NCI-H1105 (cell line): ENCODE measurements at places on chromosomes 6 and 20.

- DNase-seq: no peak
These were observed 730.4 kb downstream of the KIF16B start for GRCh38 chr20:15842872-15843271.

GRCh38 chr6:168865-169455 lies 123.3 kb upstream of the DUSP22 start:
- peak; percentile 33 for DNase-seq

- peak; percentile 21 for DNase-seq
These were observed 8.9 kb downstream of the VSTM2L start for GRCh38 chr20:37911838-37912281.

GRCh38 chr6:25050356-25050755 lies 114.6 kb upstream of the RIPOR2 start:
- no peak for DNase-seq

- DNase-seq: no peak
These were observed 75.1 kb upstream of the ATXN1 start for GRCh38 chr6:16836144-16836981.

DNA sequence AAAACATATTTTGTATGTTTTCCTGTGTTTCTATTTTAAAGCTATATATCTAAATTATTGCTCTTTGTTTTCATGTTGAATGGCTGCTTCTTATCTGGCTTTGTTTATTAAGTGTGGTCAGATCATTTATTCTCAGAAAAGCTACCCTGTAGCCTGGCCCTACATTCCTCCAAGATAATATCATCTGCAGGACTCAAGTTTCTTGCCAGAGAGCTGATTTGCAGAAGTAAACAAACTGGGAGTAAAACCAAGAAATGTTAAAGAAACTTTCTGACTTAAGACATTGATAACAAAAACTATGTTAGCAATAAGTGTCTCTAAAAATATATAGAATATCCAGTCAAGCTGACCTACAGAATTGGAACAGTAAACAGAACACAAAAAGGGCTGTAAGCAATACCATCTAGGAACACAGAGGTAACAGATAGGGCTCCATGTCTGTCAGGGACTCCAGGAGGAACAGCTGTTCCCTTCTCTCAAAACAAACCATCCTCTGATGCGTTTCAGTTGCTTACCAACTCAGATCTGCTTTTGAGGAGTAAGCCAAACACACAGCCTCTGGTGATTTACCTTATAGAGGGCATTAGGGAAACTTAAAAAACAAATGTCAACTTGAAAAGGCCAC lies 17.5 kb upstream of the CEP85L start:
- no peak for DNase-seq

DNA sequence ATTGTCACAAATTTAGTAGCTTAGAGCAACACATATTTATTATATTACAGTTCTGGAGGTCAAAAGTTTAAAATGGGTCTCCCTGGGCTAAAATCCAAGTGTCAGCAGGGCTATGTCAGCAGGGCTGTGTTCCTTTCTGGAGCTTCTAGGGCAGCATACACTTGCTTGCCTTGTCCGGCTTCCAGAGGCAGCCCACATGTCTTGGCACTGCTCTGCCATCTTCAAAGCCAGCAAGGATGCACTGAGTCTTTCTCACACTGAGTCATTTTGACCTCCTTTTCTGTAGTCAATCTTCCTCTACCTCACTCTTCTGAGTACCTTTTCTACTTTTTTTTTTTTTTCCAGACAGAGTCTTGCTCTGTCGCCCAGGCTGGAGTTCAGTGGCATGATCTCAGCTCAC lies 39.0 kb downstream of the ADGRF4 start:
- DNase-seq: no peak

DNA sequence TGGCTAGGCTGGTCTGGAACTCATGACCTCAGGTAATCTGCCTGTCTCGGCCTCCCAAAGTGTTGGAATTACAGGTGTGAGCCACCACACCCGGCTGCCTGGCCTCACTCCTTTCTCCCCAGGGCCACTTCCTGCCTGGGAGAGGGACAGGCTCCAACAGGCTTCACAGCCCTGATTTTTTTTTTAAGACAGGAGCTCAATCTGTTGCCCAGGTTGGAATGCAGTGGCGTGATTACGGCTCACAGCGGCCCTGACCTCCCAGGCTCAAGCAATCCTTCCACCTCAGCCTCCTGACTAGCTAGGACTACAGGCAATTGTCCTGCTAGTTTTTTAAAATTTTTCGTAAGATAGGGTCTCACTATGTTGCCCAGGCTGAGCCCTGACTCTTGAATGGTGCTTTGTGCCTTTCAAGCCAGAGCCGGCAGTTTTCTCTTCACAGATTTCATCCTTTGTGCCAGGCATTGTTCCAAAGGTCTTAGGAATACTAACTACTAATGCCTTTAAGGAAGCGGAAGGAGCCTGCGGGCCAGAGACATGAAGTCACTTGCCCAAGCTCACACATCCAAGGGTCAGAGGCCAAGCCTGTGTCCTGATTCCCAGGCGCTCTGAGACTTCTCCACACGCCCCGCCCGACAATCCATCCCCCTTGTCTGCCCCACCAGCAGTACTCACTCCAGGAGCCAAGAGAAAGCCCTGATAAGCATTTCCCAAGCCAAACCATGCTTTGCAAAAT lies 19.2 kb downstream of the CAPN11 start:
- DNase-seq: no peak

GRCh38 chr6:39239527-39240154 lies 10.4 kb upstream of the KCNK5 start:
- no peak for DNase-seq

GRCh38 chr20:46833360-46833759 lies 61.3 kb upstream of the EYA2 start:
- DNase-seq: no peak

- no peak for DNase-seq
These were observed 265.8 kb upstream of the TCF21 start for GRCh38 chr6:133623065-133623464.

DNA sequence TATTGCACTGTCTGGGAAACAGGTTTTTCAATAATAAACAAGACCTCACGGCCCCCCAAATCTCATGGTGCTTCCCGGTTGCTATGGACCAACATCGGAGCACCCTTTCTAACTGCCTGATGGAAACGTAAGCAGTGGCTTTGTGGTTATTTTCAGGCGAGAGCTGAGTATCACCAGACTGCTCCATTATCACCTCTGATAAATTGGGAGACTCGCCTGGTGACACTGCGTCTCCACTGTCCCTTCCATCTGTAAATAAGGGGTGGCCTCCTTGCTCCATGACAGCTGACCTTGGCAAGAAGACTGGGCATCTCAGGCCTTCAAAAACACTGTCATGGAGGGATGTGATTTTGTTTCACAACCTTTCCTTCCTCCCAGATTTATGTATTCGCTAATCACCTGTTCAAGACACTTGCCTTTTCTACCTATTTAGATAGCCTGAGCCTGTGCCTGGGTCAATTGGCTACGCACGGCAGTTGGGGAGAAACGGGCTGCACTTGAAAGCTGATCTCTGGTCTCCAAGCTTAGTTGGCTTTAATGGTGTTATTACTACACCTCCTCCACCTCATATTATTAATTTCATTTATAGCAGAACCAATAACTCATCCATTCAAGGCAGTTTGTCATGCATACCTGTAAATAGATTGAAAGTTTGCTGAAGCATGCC lies 17.7 kb upstream of the CDH4 start:
- DNase-seq: peak; percentile 69

GRCh38 chr6:50062051-50062450 lies 12.3 kb upstream of the DEFB112 start:
- no peak for DNase-seq

DNA sequence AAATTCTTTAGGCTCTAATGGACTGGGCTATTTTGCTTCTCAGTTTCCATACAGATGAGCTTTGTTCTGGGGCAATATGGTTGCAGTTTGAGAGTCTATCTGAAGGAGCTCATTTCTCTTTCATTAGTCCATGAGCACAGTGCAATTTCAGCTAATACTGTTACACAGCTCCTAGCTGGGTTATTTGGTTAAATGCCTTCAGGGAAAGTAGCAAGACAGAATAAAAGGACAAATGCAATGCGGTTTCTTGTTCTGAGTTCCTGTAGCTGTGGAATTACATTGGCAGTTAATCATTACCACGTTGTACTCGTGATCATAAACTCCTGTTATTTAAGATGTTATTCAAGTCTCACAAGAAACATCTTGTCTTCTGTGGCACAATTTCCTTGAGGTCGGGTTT lies 127.7 kb downstream of the BFSP1 start:
- no peak for DNase-seq

DNA sequence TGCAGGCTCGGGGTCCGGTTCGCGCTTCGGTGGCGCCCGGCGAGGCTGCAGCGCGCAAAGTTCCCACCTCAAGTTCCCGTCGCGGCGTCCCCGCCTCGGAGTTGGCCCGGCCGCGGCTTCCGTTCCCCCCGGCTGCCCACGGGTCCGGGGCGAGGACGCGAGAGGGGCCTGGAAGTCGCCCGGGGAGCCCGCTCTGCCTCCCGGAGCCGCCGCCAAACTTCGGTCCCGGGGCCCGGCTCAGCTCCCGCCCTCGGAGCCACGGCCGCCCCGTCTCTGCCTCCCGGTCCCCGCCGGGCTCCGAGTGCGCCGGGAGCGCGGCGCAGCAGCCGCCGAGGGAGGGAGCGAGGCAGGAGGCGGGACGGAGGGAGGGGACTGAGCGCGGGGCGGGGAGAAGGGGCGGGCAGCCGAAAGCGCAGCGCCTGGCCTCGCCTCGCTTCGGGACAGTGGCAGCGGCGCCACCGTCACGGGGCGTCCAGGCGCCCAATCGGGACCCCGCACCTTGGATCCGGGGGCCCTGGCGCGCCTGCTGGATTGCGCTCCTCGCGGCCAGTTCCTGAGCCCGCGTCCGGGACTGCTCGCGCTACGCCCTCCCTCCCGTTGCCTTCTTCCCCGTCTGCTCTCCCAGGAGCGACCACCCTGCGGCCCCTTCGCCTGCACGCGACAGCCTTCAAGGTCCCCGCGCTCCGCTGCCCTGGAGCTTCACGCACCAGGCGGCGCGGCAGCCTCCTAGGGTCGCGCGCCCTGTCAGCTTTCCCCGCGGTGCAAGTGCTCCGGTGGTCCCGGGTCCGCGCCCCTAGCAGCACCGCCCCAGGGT lies at the start of gene KCNG1:
Gene KCNG1, minus strand, starts transcription at position 305 of the 814 bp plus-strand sequence. CDS start 12,769 bp downstream, outside the sequence.
- DNase-seq: peak; percentile 59

DNA sequence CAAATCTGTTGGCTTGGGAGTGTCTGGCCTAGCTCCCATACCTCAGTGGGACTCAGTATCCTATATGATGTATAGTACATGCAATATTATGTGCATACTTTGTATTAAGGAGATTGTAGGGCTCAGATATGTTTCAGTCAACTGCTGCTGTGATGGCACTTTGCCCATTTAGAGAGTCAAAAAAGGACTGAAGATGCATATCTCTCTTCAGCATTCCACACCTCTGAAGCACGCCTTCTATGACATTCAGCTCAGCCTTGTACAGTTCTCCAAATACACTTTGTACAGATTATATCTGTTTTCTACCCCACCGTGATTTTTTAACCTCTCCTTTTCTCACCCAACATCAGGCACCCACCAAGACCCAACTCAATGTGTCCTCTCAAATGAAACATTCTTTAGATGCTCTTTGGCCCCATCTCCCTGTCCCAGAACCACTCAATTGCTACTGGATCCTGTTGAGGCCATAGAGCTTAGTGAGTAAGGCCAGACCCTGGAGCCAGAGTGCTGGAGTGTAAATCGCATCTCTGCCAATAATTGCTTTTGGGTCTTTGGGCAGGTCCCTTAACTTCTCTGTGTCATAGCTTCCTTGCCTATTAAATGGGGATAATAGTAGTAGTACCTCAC lies 15.6 kb downstream of the ENPP1 start:
- no peak for DNase-seq

GRCh38 chr6:135655055-135655454 lies 157.5 kb upstream of the AHI1 start:
- DNase-seq: no peak

- no peak for DNase-seq
These were observed 658.9 kb upstream of the NOX3 start for GRCh38 chr6:156114541-156114940.

DNA sequence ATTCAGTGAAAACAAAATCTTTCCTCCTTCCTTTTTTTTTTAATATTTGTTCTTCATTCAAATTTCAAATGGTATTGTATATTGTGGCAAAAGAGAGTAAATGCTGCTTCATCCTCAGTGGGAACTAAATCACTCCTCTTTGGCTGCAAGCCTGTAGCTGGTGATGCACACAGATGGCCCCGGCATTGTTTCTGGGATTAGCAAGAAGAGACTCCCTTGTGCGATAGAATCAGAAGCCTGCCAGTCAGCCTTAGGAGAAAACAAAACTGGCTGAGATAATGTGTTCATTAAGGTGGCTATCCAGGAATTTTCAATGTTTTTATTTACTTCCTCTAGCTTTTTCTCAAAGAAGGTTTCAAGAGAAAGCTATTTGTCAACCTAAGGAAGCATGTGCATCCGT lies 20.7 kb upstream of the ELOVL2 start:
- DNase-seq: no peak

DNA sequence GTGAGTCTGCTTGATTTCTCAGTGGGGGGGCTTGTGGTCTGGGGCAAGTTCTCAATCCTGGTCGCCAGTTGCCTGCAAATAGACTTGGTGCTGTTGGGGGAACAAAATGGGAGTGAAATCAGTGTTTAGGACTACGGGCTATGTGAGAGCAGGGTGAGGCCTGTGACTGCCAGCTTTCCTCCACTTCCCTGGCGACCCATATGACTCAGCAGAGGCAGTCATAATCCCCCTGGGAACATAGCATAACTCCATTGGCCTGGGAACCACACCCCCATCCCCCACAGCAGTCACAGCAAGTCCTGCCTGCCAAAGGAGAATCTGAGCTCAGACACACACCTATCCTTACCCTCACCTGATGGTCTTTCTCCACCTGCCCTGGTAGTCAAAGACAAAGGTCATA lies 387.9 kb downstream of the LMBRD1 start:
- DNase-seq: no peak

DNA sequence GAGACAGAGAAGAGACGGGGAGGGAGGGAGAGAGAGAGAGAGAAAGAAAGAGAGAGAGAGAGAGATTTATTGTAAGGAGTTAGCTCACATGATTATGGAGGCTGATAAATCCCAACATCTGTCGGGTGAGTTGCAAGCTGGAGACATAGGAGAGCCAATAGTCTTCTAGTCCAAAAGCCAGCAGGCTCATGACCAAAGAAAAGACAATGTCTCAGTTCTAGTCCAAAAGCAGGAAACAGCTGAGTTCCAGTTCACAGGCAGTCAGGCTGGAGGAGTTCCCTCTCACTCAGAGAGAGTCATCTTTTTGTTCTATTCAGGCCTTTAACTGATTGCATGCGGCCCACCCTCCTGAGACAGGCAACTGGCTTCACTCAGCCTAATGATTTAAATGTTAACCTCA lies 416.6 kb downstream of the PREX1 start:
- no peak for DNase-seq

DNA sequence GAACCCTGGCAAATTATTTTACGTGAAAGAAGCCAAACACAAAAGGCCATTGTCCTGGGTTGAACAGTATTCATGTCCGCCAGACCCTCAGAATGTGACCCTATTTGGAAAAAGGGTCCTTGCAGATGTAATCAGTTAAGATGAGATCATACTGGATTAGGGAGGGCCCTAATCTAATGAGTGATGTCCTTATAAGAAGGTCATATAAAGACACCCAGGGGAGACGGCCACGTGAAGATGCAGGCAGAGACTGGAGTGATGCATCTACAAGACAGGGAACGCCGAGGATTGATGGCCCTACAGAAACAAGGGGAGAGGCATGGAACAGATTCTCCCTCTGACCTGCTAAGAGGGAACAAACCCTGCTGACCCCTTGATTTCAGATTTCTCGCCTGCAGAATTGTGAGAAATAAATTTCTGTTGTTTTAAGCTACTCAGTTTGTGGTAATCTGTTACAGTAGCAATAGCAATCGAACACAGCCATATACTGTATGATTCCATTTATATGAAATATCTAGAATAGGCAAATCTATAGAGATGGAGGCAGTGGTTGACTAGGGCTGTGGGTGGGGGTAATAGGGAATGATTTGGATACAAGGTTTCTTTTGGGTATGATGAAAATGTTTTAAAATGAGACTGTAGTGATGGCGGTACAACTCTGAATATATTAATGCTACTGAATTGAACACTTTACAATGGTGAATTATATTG lies 132.9 kb upstream of the NUP153 start:
- no peak for DNase-seq
